ENCODE measurements at places on chromosomes 3 and 15.

DNA sequence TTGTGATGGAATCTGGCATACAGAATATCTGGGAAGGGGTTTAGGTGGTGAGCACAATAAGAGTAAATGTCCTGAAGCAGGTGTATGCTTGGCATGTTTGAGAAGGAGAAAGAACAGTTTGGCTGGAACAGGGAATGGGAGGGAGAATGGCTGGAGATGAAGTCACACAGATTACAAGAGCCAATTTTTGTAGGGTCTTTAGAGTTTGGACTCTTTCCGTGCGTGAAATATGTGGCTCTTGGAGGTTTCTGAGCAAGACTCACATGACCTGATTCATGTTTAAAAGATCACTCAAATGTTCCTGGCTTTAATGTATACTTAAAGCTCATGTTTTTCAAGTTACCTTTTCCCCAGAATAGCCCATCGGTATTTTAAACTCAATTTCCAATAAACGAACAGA lies 32.8 kb downstream of the SPRED1 start:
- H3K27me3 ChIP-seq: peaks cover 6% of the 10 kb centered on the region
- DNase-seq: no peak
- H3K4me3 ChIP-seq: no peak overlapping the region
- no peaks in the 10 kb centered on the region for H3K4me1 ChIP-seq

GRCh38 chr3:127751163-127751621 lies 71.1 kb downstream of the MGLL start:
- H3K36me3 ChIP-seq: no peaks in the 10 kb centered on the region
- H3K4me3 ChIP-seq: no peak overlapping the region
- DNase-seq: no peak
- peaks cover 3% of the 10 kb centered on the region for H3K4me1 ChIP-seq

DNA sequence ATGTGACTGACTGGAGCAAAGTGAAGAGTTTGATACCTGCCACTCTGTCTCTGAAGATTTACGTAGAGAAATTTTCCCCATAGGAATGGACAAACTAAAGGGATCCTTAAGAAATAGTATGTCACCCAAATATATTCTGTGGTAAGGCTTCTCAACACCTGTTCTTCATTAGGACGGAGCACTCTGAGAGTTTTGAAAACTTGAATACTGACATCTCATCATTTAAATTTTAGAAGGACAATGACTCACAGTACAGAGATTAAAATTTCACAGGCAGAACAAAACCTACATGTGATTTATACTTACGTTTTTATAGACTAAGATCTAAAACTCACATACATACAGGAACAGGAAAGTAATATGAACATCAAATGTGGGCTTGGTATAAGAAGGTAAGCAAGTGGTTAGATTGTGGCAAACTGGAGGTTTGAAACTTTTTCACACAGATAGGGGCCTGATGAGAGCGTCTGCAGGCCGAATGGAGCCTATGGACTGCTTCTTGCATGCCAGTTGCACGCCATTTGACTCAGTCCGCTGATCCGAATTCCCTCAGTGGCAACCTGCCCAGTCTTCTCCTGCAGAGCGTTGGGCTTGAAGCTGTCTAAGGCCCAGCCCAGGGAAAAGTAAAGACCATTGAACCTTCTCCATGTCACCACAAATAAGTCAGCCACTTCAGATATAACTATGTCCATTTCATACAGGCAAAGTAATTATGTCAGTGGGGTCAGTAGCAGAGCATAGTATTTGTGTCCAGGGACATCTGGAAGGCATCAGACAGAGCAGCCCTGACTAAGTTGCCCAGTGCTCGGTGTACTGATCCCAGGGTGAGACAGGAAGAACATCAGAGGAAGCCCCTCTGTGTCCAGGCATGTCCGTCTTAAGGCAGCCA lies 45.7 kb downstream of the ZBTB38 start:
- no peaks in the 10 kb centered on the region for H3K27me3 ChIP-seq
- peak overlapping the region; percentile 98 for H3K27ac ChIP-seq
- DNase-seq: peak; percentile 26
- peaks cover 59% of the 10 kb centered on the region for H3K4me1 ChIP-seq
- peaks cover 54% of the 10 kb centered on the region for H3K36me3 ChIP-seq

DNA sequence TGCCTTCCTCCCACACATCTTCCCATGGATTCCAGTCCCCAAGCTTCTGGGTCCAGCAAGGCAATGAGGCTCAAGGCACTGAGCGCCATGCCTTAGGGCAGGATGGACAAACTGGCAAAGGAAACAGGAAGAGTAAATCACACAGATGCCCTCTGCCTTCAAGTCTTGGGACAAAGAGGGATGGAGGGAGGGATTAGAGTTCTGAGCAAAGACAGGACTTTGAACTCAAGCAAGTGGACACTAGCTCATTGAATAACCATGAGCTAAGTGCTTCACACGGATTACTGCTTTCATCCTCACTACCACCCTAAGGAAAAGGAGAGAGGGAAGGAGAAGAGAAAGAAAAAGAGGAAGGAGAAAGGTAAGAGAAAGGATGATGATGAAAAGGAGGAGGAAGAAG lies 7.6 kb upstream of the THBS1 start:
- H3K27me3 ChIP-seq: peaks cover 42% of the 10 kb centered on the region
- no peak for DNase-seq
- no peaks in the 10 kb centered on the region for H3K36me3 ChIP-seq
- no peaks in the 10 kb centered on the region for H3K4me1 ChIP-seq

DNA sequence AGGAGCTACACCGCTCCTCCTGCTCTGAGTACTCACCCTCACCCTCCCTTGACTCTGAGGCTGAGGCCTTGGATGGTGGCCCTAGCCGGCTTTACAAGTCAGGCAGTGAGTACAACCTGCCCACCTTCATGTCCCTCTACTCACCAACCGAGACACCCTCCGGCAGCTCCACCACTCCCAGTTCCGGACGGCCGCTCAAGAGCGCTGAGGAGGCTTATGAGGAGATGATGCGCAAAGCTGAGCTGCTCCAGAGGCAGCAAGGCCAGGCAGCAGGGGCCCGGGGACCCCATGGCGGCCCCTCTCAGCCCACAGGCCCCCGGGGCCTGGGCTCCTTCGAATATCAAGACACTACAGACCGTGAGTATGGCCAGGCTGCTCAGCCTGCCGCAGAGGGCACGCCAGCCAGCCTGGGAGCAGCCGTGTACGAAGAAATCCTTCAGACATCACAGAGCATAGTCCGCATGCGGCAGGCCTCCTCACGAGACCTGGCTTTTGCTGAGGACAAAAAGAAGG lies 21.2 kb upstream of the APEH start:
- no peaks in the 10 kb centered on the region for H3K36me3 ChIP-seq
- no peak overlapping the region for H3K4me3 ChIP-seq
- DNase-seq: no peak
- peaks cover 10% of the 10 kb centered on the region for H3K27me3 ChIP-seq
- no peak overlapping the region for H3K27ac ChIP-seq

DNA sequence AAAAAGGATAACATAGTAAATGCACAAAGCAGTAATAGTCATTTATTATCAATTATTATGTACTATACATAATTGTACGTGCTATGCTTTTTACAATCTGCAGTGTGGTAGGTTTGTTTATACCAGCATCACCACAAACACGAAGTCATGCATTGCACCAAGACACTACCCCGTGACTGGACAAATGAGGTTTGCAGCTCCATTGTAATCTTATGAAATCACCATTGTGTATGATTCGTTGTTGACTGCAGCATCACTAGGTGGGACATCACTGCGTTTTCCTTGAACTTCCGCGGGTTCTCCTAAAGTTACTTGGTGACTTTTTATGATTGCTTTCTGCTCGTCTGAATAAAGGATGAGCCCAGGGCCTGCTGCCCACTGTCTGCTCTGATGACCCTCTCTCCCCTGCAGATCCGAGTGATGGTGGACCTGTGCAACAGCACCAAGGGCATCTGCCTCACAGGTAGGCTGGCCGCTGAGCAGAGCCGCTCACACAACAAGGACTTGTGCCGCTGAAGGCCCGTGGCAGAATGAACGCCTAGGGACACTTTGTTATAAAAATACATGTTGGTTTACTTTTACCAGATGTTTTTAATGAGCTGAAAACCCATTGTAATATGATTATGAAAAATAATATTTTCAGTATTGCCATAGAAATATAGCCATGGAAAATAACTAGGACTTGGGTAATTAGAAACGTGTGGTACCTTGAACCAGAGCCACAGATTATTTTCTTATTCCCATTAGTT lies 35.8 kb downstream of the GLDN start:
- peaks cover 5% of the 10 kb centered on the region for H3K27me3 ChIP-seq
- H3K27ac ChIP-seq: no peak overlapping the region
- no peak overlapping the region for H3K4me3 ChIP-seq
- no peaks in the 10 kb centered on the region for H3K4me1 ChIP-seq
- no peak for DNase-seq

- peak; percentile 35 for DNase-seq
- no peak overlapping the region for H3K4me3 ChIP-seq
- no peaks in the 10 kb centered on the region for H3K4me1 ChIP-seq
- no peaks in the 10 kb centered on the region for H3K27me3 ChIP-seq
- no peaks in the 10 kb centered on the region for H3K36me3 ChIP-seq
- H3K27ac ChIP-seq: no peak overlapping the region
These were observed 608.4 kb downstream of the CADM2 start for GRCh38 chr3:85567071-85567676.

GRCh38 chr3:193842029-193842798 lies 249.2 kb downstream of the OPA1 start:
- H3K4me1 ChIP-seq: no peaks in the 10 kb centered on the region
- no peak overlapping the region for H3K4me3 ChIP-seq
- no peak overlapping the region for H3K27ac ChIP-seq

DNA sequence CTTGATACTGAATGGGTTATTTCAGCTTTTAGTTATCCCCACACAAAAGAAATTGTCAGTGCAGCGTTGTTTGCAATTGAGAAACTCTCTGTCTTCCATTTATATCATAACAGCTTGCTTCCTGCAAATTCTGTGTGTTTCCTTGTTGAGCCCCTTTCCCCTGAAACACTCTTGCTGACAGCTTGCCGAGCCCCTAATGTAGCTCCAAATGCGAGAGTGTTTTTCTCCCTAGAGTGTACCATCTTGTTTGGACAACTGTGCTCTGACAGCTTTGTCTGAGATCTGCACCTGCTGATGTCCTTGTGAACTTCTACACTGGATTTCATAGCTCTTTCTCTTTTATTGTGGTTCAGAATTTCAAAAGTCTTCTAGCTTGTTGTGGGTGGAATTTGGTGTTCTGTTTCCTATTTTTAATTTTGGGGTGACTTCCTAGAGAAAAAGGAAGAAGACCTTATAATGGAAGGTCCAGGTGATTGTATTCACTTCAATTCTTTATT lies 343.5 kb downstream of the PDCD6IP start:
- no peak for DNase-seq
- H3K4me1 ChIP-seq: no peaks in the 10 kb centered on the region
- no peaks in the 10 kb centered on the region for H3K36me3 ChIP-seq
- H3K4me3 ChIP-seq: no peak overlapping the region

DNA sequence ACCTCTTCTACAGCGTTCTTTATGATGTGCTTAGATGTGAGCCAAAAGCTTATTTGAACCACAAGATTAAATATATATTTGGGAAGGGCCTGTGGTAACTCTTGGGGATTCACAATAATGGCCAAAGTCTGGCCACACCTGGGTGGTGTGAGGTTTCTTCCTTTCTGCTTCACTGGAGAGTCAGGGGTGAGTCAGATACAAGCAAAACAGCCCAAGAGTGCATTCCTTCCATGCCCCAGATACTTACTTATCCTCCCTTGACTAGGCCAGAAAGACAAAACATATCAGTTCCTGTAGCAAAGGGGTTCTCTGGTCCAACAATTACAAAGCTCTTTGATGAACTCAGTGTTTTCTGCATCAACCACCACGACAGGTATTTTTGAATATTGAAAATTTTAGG lies 941 bp downstream of the ZBED2 start:
- peaks cover 81% of the 10 kb centered on the region for H3K36me3 ChIP-seq
- no peaks in the 10 kb centered on the region for H3K27me3 ChIP-seq
- DNase-seq: no peak
- H3K4me3 ChIP-seq: peak overlapping the region; percentile 1

GRCh38 chr3:16455001-16455400 lies 58.5 kb downstream of the RFTN1 start:
- H3K36me3 ChIP-seq: peaks cover 40% of the 10 kb centered on the region
- no peak for DNase-seq
- H3K27me3 ChIP-seq: no peaks in the 10 kb centered on the region
- no peak overlapping the region for H3K4me3 ChIP-seq

DNA sequence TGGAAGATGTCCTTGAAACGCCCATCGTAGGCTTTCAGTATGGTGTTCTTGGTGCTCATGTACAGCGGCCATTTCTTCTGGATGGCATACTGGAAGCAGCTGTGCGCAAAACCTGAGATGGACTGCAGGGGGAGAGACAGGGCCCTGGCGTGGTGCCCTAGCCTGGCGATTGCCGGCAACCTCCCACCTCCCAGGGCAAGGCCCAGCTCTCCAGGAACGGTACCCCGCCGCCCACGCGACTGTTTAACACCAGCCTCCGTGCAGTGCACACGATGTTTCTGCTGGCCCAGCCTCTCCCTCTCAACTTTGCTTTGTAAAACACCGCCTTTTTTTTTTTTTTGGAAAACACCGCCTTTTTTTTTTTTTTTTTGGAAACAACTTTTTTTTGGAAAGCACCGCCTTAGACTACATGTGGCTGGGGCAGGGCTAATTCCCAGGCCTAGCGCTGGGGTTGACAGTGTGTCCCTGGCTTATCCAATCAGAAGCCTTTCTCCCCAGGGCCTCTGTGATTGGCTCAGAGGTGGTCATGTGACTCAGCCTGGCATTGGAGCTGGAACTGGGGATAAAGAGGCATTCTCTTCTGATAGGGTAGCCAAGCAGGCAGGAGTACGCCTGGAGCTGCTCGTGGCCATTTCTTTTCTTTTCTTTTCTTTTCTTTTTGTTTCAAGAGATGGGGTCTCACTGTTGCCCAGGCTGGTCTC lies 14.7 kb downstream of the IDH2 start:
- peaks cover 71% of the 10 kb centered on the region for H3K36me3 ChIP-seq
- DNase-seq: peak; percentile 55
- H3K27me3 ChIP-seq: no peaks in the 10 kb centered on the region
- H3K4me3 ChIP-seq: no peak overlapping the region
- peak overlapping the region; percentile 70 for H3K27ac ChIP-seq

DNA sequence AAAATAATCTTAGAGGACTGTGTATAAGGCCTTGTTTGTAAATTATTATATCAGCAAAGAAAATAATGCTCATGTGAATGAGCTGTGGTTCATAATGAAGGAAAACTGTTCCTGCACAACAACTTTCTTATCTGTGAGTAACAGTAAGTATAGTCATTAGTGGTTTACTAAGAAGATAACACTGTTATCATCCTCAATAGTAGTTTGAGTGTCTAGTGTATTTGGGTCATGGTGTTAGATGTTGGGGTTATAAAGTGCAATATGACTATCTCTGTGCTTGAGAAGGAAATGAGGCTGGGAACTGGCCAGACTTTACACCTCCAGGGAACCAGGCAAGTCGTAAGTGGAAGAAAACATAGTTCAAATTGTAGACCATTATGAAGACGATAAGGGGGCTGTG lies 15.6 kb downstream of the VPS8 start:
- H3K4me3 ChIP-seq: no peak overlapping the region
- DNase-seq: no peak
- no peaks in the 10 kb centered on the region for H3K4me1 ChIP-seq
- H3K27ac ChIP-seq: no peak overlapping the region

- no peaks in the 10 kb centered on the region for H3K27me3 ChIP-seq
- H3K27ac ChIP-seq: no peak overlapping the region
- no peaks in the 10 kb centered on the region for H3K4me1 ChIP-seq
- DNase-seq: no peak
- no peak overlapping the region for H3K4me3 ChIP-seq
These were observed 236.0 kb downstream of the CACNA2D3 start for GRCh38 chr3:54358316-54358715.

GRCh38 chr15:86399041-86399954 lies 319.6 kb downstream of the AGBL1 start:
- H3K4me3 ChIP-seq: no peak overlapping the region
- DNase-seq: no peak
- no peaks in the 10 kb centered on the region for H3K36me3 ChIP-seq
- no peaks in the 10 kb centered on the region for H3K27me3 ChIP-seq

All from activated naive CD4-positive, alpha-beta T cell treated with anti-CD3 and anti-CD28 coated beads, Interleukin-2, amount 10 ng/mL, durations not matched to agents 7 days and 5 days (primary cell).